ENCODE measurements at places on chromosomes 1 and 21.

GRCh38 chr1:235503403-235504121, 690 bp downstream of the B3GALNT2 start:
- DNase-seq: peak; percentile 48

DNA sequence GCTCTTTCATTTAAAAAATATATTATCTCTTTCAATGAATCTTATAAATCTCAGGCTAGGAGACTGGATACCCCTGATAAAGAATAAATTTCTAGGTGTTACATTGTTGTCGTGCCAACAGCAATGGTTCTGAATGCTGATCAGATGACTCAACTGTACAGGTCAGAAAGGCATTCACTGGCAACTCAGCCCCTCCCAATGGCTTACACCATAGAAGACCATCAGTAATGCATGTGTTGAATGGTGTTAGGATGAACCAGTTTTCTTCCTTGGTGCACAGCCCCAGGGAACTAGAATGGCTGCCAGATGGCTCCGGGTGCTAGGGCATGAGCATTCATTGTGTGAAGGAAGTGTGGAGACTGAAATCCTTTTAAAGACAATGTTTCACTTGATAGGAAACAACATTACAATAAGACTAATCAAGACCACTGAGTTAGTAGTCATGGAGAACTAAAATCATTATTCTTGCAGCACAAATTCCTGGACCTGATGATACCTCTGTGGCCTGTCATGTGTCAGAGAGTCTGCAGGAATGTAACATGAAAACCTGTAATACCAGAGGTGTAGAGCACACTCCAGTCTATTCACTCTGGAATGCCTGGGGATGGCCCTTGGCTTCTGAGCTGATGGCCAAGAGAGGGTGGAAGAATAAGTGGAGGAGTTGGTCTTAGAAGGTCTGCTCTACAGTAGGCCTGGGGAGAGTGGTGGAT, 187.7 kb upstream of the LMO4 start:
- DNase-seq: no peak

- no peak for DNase-seq
These were observed 787 bp downstream of the PTGFR start for GRCh38 chr1:78491451-78492071.

- DNase-seq: no peak
These were observed 109.3 kb downstream of the PRKAB2 start for GRCh38 chr1:147062956-147063355.

DNA sequence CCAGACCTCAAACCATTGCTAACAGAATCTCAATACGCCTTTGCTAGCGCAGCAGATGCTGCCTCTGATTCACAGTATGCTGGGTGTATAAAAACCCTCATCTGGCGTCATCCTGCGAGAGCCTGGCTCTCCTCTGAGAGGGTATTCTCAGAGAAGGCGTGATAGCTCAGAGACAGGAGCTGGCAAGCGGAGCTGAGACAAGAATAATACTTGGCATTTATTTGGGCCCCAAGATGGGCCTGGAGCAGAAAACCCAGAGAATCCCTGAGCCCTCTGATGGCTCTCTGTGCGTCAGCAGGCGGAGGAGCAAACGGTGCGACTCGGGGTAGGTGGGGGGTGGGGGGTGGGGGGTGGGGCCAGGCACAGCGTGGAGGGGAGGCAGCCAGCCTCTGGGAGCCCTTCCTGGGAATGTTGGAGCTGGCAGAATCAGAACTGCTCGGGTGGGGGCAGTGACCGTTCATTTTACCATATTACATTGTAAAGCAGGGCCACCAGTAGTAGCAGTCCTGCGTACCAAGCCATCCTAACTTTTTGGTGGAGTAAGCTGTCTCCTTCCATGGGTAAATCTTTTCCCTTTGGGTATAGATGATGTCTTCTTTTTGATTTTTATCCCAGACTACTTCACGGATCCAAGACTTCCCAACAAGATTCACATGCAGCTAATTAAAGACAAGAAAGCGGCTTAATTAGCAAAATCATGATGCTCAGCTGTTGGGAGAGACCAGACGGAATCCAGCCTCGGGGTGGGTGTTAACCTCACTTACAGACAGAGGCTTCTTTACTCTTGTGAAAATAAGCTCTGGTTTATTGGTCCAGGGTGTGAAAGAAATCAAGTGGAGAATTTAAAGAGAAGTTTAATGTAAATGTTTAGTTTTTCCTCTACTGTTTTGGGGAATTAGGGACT, 7.1 kb downstream of the RIIAD1 start:
- DNase-seq: no peak

- no peak for DNase-seq
These were observed 4.8 kb upstream of the SFN start for GRCh38 chr1:26858160-26858559.

- DNase-seq: no peak
These were observed 123.7 kb upstream of the DEPDC1 start for GRCh38 chr1:68620571-68620970.

DNA sequence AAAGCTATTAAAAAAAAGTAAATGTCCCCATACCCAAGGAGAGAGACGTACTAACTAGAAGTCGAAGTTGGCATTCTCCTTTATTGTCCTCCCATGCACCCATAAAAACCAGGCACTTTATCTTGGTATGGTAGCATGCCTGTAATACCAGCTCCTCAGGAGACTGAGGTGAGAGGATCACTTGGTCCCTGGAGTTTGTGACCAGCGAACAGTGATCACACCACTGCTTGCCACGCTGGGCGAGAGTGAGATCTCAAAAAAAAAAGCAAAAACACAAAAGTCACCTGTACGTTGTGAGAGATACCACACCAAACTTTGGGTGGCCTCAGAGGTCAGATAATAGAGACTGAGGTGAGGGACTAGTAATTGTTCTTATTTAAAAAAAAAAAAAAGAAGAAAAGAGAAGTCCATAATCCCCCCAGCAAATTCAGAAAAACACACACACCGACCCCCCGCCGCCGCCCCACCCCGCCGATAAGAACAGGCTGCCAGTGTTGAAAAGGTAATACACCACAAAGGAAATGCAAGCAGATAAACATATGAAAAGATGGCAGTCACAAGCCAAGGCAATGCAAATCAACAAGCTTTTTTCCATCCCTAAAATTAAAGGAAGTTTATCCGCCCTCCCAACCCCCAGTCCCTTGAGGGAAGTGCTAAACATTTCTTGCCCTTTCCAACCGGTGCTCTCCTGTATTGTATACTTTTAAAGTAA, 3.6 kb downstream of the L1TD1 start:
- DNase-seq: no peak

DNA sequence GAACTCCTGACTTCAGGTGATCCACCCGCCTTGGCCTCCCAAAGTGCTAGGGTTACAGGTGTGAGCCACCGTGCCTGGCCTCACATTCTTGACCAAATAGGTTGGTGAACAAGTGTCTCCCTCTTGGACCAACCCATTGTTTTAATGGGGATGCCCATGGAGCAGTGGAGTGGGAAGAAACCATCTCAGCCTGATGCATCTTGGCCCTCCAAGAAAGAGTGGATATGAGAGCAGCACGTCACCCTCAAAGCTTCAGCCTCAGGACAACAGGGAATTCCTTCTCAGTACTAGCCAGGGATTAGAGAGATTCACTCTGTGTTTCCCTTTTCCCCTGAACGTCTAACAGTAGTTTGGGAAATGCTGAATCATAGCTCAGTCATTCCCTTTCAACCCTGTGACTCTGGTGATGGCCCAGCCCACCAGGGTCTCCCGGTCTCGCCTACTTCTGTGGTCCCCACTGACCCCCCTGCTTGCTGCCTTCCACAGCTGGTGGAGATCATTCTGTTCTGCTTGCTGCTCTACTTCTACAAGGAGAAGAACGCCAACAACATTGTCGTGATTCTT, 37.4 kb downstream of the NIPAL3 start:
- DNase-seq: no peak

DNA sequence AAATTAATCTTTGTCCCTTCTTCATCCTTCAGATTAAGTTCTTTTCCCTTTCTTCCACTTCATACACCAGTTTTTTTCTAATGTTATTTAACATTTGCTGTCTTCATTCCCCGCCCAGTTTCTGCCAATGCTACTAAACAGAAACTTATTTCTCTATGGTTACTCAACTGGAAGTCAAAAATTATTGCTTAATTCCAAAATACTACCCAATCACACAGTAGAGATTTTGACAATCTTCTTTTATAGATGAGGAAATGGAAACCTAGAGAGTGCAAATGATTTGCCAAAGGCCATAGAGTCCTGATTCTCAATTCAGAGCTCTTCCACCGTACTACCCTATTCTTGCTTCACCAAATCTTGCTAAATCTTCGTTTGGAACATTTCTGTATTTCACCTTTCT, 58.1 kb upstream of the SH3GLB1 start:
- DNase-seq: no peak

- DNase-seq: no peak
These were observed 16.7 kb downstream of the SNIP1 start for GRCh38 chr1:37537378-37537777.

- no peak for DNase-seq
These were observed 1.4 kb downstream of the PLEKHN1 start for GRCh38 chr1:967466-968343.

GRCh38 chr1:6419804-6420453, at the start of gene HES2:
TSS of gene HES2 (minus strand) at chr1:6419919. CDS start at chr1:6419820, 99 bp downstream.
- no peak for DNase-seq

DNA sequence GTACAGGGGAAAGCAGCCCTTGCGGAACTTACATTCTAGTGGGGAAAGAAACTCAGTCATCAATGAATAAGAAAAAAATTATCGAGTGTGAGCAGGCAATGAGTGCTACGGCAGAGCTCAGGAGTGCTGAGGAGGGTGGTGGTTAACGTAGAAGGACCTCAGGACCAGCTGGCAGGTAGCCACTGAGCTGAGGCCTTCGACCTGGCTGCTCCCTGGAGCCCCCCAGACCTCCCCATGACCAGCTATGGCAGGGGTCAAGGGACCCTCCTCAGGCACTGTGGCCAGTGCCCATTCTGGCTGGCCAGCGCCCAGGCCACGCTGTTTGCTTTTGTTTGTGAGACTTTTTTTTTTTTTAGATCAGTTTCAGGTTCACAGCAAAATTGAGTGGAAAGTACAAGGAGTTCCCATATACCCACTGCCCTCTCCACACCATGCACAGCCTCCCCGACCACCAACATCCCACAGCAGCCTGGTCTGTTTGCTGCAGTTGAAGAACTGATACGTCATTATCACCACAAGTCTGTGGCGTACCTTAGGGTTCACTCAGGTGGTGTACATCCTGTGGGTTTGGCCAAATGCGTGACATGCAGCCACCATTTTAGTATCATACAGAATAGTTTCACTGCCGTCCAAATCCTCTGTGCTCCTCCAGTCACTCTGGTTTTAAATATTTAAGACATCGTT, 11.8 kb upstream of the TTC22 start:
- DNase-seq: no peak

- no peak for DNase-seq
These were observed 32.3 kb downstream of the SHISAL2A start for GRCh38 chr1:52665006-52665941.

- DNase-seq: no peak
These were observed 7.6 kb downstream of the TTF2 start for GRCh38 chr1:117067533-117068370.

GRCh38 chr21:42290505-42290904, 24.7 kb downstream of the TFF3 start:
- no peak for DNase-seq

DNA sequence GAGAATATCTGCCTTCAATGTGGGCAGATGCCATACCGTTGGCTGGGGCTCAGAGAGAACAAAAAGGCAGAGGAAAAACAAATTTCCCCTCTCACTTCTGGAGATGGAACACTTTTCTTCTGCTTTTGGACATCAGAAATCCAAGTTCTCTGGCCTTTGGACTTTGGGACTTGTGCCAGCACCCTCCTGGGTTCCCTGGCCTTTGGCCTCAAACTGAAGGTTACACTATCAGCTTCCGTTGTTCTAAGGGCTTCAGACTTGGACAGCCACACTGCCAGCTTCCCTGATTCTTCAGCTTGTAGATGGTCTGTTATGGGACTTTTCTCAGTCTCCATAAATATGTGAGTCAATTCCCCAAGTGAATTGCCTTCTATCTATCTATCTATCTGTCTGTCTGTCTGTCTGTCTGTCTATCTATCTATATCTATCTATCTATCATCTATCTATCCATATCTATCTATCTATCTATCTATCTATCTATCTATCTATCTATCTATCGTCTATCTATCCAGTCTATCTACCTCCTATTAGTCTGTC, 778.1 kb upstream of the TMPRSS15 start:
- DNase-seq: no peak

DNA sequence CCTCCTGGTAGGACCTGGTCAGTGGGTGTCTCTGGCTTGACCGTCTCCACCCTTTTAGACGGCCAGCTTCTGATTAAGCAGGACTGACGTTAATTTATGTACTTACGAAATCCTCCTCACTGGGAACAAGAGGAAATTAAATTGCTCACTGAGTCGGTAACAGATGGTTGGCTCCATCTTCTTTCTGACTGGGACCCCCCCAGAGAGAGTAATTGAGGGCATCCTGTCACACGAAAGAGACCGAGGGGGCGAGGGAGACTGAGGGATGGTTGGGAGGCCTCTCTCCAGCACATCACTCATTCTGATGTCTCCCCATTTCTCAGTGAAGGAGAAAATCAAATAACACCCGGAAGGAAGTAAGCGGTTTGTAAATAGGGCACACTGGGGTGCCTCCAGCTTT, 104.8 kb downstream of the OMA1 start:
- no peak for DNase-seq

- DNase-seq: no peak
These were observed 76.6 kb upstream of the HOOK1 start for GRCh38 chr1:59738152-59738551.

DNA sequence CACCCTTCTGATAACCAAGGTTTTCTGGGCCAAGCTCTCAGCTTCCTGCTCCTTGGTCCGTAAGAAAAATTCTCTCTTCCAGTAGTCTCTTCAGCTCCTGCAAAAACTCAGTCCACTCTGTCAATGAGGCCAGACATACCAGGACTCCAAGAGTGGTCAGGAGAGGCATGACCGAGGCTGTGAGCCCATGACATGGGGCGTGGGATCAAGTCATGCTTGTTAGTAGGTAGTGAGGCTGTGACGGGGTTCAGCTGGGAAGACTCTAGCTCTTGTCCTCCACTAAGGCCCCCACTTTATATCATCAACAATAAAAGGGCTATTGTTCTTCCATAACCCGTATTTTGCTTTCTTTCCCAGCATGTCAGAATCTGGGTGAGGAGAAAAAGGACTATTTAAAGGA, 10.1 kb upstream of the HCRTR1 start:
- no peak for DNase-seq

- DNase-seq: no peak
These were observed 36.1 kb downstream of the CD247 start for GRCh38 chr1:167482184-167482583.

DNA sequence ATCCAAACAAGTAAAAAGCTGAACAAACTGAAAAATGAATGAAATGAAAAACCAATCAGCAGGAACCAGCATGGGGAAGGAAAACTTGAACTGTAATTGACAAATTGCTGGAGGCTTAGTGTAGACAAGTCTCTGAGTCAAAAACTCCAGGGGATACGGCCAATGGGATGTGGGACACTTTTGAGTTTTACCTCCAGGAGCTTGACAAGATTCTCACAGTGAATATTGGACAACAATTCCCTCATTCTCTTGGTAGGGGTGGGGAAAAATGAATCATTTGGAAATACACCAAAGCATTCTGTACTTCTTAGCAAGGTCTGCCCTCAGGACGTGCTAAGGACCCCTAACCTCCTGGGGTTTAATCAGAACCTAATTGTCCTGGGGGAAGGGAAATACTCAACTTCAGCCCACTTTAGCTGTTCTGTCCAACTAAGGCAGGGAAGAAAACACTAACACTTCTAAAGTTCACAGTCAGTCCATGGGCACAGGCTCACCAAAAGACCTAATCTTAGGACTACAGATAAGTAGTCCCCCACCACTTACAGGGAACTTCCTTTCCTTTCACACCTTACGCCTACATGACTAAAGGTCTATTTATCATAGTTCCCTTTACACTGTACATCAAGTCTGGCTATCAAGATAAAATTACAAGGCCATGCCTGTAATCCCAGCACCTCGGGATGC, 60.7 kb upstream of the CDC42BPA start:
- no peak for DNase-seq

- DNase-seq: no peak
These were observed 422.6 kb downstream of the AMY1C start for GRCh38 chr1:104172243-104172681.

All from bone marrow (tissue), 2 donors.